ENCODE measurements at places on chromosomes 7 and 10. TPM values are rescaled to one million over a fixed set of nuclear protein-coding genes. Genes with fewer than 3 reads are reported as not detected.

Gene FRAT1
- total RNA-seq, result 3.9 TPM

Gene CDC14C
- not detected for total RNA-seq

Gene CCM2
- 44.4 TPM for total RNA-seq

Gene TBXAS1
- total RNA-seq, result 0.64 TPM

Gene ELFN1
- total RNA-seq, result 0.38 TPM

Gene PPP1R17
- not detected for total RNA-seq

All from dermis microvascular lymphatic vessel endothelial cell (primary cell).